ENCODE measurements at places on chromosomes 5 and 9.

DNA sequence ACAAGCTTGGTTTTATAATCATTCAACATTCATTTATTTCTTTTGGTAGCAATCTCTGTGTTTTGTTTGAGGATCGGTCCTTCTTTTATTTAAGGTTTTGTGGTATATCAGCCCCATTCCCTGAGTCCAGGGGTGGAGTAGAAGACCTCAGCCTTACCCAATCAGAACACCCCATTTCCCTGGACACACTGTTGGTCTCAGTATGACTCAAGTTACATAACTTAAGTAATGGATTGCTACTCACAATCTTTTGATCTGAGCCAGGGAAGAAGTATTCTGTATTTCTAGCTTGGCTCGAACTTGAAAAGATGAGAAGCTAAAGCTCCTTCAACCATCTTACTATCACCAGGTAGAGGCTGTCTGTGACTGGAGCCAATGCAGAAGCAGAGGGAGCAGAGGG lies 175.2 kb upstream of the HAPLN1 start:
- DNase-seq: no peak

GRCh38 chr5:156221816-156222215 lies 105.1 kb upstream of the SGCD start:
- no peak for DNase-seq

GRCh38 chr5:143025971-143026370 lies 255.8 kb downstream of the ARHGAP26 start:
- DNase-seq: no peak

DNA sequence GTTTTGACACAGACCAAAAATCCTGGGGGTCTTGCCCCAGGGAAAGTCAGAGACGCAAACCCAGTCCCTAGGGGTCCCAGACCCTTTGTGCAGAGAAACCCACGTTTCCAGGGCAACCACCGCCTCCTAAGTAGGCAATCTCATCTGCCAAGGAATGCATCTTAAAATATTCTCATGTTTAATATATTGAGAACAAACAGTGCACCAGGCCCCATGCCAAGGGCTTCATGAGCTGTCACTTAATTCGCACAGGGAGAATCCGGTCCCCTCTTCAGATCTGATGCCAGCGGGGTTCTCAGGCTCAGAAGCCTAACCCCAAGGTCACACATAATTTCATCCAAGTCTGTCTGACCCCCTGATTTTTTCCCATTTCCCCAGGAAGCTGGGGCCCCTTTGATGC lies 28.8 kb downstream of the CPLX2 start:
- no peak for DNase-seq
